ENCODE measurements at places on chromosomes 7 and 10.

DNA sequence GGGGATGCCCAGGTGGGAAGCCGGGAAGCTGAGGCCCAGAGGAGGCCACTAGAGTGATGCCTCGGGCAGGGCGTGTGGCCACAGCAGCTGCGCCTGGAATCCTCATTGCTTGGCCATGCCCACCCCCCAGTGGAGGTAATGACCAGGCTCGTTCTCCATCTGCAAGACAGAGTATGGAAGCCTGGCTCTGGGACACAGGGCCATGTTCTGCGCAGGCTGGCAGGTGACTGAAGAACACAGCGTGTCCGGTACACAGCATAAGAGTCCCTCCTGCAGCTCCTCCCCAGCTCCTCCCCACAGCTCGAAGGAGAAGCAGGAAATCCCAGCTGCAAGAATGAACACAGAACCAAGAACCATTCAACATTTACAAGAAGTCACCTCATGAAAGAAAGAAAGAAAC is 64.8 kb downstream of the SMURF1 start:
- no peak for DNase-seq

- DNase-seq = no peak
Measured at GRCh38 chr10:44437840-44438511, 53.1 kb upstream of the CXCL12 start.

GRCh38 chr7:139570119-139570518 is 46.6 kb downstream of the CLEC2L start:
- no peak for DNase-seq

GRCh38 chr10:115001506-115002381 is 63.7 kb downstream of the TRUB1 start:
- DNase-seq = no peak

- DNase-seq = no peak
Measured at GRCh38 chr7:80410081-80410480, 101.8 kb downstream of the GNAT3 start.

DNA sequence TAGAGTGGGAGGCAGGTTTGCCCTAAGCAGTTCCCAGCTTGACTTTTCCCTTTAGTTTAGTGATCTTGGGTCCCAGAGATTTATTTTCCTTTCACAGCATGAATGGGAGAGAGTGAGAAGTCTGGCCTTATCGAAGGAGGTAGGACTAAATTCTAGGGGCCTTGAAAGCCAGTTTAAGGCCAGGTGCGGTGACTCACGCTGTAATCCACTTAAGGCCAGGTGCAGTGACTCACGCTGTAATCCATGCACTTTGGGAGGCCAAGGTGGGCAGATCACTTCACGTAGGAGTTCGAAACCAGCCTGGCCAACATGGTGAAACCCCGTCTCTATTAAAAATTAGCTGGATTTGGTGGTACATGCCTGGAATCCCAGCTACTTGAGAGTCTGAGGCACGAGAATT is 392.2 kb downstream of the ACTR3B start:
- no peak for DNase-seq

- DNase-seq = no peak
Measured at GRCh38 chr10:110215286-110216170, 8.1 kb downstream of the MXI1 start.

DNA sequence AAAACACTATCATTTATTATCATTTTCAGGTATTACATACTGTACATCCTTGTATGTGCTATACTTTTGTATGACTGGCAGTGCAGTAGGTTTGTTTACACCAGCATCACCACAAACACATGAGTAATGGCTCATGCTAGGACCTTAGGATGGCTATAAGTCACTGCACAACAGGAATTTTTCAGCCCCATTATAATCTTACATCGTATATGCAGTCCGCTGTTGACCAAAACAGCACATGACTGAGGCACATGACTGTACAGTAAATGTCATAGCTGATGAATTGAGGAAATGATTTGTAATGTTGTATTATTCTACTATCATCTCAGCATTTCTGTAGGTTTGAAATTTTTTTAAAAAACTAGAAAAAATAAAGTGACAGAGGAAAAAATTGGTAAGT is 38.6 kb downstream of the BPGM start:
- no peak for DNase-seq

- DNase-seq = no peak
Measured at GRCh38 chr7:77702968-77703472, 6.8 kb downstream of the RSBN1L start.

DNA sequence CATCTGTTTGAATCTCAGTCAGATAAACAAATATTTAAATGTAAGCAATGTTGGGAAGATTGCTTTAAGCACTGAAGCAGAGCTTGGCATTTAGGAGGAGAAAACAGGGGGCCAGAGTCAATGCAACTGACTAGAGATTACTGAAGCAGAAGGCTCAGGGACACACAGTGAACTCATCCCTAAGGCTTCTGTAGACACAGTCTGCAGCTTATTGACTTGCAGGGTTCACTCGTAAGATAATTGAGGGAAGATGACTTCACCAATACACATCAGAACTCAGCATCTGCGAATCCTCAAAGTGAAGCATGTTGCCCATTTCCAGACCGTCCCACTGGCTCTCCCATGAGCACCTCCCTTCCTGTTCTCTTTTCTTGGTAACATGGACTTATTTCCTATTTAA is 363.4 kb upstream of the PFKP start:
- DNase-seq = no peak

DNA sequence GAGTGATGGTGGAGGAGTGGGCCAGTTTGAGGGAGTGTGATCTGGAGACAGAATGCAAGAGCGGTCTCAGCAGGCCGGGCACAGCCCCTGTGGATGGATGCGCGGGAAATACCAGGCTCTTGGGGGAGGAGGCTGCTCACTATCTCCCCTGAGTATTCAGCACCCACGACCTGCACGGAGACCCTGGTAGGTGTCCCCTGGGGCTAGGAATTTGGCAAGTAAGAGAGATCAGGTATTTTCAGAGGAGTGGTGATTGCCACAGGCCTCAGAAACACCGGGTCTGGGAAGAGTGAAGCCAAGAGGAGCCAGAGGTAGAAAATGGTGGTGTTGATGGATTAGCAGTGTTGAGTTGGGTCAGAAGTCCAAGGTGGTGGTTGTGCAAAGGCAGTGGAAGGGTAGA is 426.3 kb downstream of the PAXIP1 start:
- DNase-seq = no peak

DNA sequence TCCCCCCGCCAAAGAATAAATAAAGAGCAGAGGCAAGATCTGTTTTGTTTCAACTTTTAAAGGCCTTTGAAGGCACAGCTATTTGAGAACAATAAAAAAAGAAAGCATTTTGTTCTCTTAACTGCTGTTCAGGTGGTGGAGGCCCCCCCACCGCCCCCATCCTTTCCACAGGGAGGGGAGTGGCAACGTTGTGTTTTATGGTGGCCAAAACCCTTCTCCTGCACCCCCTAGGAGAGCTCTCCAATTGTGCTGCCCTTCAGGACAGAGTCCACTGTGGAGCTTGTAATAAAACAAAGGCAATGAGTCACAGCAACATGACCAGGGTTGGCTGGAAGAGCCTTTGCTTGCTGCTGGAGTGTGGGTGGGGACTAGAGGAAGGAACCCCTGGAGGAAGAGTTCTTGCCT is 987.9 kb downstream of the KCNMA1 start:
- DNase-seq = peak; percentile 33

DNA sequence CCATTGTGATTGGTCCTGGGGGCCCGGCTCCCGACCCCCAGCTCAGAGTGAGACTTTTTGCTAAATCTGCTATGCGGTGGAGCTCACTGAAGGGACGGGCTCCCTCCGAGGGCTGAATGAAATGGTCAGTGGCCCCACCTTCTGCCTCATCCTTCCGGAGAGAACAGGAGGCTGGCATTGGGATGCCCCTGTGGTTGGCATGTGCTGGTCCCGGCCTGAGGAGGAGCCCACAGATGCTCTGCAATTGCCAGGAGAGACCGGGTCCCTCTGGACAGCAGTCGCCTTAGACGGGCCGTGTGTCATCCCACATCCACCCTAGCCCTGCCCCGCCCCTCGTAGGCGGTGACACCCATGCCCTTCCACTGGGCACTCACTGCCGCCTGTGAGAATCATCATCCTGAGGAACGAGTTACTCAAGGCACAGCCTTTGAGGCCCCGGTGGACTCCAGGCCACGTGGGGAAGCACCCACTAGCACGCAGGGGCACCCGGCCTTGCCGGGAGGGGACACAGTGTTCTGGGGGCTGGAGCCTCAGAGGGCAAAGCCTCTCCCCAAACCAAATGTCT is 21.2 kb upstream of the DPYSL4 start:
- DNase-seq = no peak

GRCh38 chr10:86671419-86671818 is 3.1 kb downstream of the LDB3 start:
- DNase-seq = no peak

- DNase-seq = no peak
Measured at GRCh38 chr10:126177417-126178030, 210.8 kb downstream of the ADAM12 start.

DNA sequence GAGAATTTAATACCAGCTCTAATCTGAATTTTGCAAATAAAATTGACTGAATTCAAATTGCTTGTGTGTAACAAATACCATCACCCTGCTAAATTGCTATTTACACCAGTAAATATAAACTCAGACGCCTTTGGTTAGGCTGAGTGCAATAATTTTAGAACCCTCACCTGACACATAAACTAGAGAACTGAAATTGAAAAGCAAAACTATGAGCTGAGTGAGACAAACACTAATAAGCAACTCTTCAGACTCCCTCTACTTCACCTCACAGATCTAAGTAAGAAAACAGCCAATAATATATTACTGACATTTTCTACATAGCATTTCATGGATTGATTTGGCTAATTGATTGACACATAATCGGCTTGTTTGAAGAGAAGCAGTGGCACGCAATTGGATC is 621.2 kb downstream of the REEP3 start:
- DNase-seq = no peak

GRCh38 chr10:71080381-71081228 is 131.8 kb upstream of the UNC5B start:
- DNase-seq = no peak

DNA sequence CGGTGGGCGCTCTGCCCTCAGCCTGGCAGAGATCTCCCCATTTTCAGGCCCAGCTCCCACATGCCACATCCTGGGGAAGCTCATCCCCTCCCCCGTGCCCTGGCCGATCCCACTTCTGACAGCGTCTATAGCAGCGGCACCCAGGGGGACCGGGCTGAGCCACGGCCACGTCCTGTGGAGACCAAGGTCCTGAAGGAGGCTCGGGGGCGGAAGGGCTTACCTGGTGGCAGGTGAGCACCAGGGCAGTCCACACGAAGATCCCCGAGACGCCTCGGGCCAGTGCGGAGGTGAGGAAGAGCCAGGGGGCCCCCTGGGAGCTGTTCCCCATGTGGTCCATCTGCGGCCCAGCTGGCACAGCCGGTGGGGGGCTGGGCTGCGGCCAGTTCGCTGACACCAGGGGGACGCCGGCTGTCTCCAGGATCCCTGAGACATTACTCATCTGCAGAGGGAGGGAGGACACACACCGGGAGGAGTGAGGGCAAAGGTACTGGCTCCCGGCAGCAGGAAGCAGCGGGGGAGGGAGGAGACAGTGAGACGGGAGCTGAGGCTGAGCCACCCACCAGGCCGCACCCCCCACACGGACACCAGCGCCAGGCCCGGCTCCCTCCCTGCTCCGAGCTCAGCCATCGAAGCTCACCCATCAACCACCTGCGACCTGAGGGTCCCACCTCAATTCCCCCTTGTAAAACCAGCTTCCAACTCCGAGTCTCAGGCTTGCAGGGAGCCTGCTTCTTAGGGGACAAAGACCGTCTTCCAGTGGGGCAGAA is 776 bp downstream of the TMEM184A start:
- peak; percentile 100 for DNase-seq

GRCh38 chr10:13801156-13801906 is 214.6 kb downstream of the PRPF18 start:
- no peak for DNase-seq

- DNase-seq = no peak
Measured at GRCh38 chr7:37013771-37014170, 289.5 kb upstream of the AOAH start.

- no peak for DNase-seq
Measured at GRCh38 chr10:79073784-79074432, 5.1 kb downstream of the ZMIZ1 start.

DNA sequence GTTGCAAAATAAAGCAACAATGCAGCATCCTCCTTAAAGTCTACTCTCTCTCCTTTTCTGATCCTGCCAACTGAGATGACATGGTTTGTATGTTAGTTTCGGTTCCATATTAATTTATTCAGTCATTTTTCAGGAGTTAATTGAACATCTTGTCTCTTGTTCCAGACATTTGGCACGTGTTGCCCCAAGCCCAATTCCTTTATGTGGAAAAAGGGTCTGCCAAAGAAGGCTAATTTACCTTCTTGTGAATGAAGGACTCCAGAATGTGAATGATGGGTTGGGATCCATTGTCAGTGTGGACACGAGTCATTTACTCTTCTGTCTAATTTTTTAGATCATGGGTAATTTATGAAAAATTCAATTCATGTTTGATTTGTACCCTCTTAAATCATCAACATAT is 350.9 kb upstream of the LRGUK start:
- no peak for DNase-seq

DNA sequence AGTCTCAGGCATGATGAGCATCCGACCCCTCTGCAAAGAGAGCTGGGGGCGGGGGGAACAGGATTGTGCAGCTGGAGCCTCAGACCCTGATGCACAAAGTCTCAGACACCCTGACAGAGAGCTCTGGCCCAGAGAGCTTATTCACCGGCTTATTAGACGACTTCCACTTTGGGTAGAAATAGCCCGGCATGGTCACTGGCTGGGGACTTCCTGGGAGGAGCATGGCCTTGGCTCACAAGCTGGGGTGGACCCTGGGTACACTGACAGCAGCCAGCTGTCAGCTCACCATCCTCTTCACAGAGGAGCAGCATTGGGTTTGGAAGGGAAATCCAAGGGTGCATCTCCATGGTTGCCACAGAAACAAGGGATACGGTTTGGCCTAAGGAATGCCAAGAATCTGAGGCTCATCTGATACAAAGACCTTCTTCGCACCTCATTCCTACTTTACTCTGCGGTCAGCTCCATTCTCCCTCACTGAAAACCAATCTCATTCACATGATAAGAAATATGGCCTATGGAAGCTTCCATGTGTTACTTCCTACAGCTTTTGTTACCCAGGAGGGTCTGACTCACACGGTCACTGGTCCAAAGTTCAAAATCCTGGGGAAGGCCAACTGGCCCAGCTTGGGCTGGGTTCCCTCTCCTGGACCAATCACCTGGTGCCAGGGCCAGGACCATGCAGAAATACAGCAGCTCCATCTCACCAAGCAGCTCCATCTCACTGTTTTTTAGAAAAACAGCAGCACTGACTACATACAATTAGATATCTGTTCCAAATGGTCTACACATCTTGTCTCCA is 25.1 kb downstream of the ZNF467 start:
- no peak for DNase-seq
